ENCODE measurements at places on chromosomes 5 and 9.

- DNase-seq: no peak
Observed at GRCh38 chr5:77438071-77438470, 54.0 kb downstream of the WDR41 start.

DNA sequence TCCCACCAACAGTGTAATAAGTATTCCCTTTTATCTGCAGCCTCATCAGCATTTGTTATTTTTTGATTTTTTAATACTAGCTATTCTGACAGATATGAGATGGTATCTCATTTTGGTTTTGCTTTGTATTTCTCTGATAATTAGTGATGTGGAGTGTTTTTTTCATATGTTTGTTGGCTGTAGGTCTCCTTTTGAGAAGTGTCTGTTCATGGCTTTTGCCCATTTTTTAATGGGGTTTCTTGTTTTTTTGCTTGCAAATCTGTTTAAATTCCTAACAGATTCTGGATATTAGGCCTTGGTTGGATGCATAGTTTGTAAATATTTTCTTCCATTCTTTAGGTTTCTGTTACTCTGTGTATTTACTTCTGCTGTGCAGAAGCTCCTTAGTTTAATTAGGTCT, 445.4 kb upstream of the DAB2 start:
- no peak for DNase-seq

DNA sequence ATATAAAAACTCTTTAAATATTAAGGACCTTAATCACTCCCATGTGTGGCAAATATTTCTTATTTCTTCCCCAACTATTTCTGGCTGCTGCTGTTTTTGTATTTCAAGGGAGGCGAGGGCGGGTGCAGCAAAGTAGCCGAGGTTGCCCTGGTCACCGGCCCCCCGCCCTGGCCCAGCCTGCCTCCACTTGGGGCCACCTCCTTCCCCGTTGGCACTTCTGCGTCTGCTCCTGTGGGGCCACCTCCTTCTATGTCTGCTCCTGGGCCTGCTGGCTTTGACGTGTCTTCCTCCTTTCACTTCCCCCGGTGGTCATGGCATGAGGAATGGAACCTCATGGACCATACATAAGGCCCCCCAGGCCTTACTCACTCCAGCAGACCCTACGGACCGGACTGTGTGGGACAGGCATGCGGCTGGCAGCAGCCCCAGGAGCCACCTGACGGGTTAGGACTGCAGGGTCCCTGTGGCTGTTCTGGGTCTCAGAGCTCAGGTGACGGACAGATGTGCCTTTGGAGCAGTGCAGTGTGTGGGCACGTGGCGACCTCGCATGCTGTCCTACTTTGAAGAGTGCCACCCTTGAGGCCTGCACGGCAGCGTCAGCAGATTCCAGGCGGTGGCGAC, 5.8 kb upstream of the ENTPD8 start:
- no peak for DNase-seq

DNA sequence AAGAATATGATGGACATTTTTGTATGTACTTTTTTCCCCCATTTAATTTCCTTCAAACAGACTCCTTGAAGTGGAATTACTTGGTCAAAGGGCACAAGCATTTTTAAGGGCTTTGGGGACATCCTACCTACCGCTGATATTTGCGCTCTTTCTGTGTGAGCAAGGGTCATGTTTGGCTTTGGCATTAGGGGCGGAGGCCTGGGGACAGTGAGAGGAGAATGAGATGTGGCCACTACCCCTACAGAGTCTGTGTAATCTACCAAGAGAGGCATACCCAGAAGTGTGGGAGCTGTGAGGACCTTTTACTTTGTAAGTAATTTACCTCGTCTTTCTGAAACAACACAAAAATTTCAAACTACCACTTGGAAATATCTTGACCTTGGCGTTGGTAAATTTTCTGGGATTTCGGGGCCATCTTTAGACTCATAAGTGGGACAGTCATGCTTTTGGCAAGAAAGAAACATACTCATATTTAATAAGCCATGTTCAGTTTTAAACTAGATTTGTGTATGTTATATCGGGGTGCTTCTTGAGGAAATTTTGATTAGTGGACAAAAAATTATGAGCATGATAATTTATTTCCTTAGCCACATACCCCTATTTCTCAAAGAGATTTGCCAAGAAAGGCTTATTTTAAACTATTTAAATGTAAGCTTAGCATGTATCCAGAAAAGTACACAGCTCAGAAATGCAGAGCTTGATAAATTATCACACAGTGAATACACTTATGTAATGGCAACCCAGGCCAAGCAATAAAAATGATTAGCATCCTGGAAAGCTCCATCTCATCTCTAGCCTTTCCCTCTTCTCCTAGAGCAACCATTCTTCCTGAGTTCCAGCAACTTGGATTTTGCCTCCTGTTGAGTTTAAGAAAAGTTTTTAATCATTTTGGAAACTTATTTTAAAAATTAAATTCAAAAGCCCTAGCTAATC, 63.6 kb downstream of the ARHGAP26 start:
- no peak for DNase-seq

DNA sequence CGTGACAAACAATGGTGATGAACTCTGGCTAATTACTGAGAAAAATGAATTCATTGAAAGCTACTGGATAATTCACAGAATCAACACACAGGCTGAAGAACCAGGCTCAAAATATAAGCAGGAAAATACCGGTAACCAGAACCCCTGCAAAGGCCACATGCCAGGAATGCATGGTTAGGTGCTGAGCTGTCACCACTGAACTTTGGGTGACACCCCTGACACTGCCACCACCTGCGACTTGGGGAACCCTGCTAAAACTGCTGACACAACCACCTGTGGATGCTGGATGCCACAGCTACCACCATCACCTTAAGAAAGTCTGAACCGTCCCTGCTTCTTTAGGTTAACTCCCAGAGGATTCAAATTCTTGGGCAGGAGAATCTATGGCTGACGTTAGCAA, 72.0 kb upstream of the NR4A3 start:
- no peak for DNase-seq

GRCh38 chr9:79165020-79165780, 406.6 kb upstream of the TLE4 start:
- peak; percentile 23 for DNase-seq

DNA sequence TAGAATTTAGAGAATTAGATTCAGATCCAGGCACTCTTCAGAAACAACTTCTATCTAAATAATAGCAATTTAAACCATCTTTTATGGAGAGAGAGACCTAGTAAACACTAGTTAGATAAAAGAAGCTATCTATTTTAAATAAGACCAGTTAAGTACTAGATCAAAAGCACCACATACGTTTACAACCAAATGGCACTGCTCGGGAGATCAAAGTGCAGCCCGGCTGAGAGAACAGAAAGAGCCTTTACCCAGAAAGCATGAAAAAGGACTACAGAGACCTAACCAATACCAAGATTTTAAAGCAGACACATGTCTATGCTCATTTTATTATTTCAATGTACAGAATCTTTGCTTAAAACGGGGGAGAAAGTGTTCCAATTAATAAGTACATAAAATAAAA, 30.8 kb downstream of the LIX1 start:
- no peak for DNase-seq

DNA sequence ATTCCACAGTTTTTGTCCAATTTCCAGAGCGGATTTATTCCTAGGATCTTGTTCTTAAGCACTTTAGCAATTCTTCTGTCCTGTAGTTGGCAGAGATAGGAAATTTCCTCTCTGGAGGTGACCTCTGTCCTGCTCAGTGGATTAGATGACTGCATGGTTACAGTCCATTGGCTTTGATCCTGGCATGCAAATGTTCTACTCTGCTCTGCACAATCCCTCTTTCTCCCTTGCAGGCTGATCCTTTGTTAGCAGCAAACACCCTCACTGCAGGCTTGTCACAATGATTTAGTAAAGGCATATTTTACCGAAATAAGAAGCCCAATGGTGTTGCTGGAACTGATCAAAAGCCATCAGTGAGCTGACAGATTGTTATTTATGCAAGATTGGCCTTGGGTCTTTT, 243.8 kb downstream of the COX7C start:
- DNase-seq: no peak

DNA sequence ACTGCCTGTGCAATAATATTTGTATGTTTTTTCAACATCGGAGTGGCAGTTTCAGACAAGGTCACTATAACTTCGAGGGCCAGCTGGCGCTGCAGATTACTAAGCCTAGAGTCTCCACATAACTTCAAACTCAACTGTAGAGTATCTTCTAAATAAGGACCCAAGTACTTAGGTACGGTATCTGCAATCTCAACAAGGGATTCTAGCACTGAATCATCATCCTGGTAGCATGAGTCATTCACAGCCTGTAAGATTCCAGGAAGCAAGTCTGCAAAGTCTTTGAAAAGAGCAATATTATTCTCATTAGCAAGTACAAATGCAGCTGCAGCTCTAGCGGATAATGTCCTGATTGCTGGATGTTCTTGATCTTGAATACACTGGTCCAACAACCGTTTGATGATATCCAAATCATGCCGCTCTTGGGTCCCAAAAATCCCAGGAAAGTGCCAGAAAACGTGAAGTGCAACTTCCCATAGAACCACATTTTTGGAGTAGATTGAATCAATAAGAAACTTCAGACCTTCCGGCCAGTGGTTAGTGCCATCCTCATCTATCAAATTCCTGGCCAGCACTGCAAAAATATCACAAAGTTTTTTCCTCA, 654 bp downstream of the RANBP6 start:
- no peak for DNase-seq

DNA sequence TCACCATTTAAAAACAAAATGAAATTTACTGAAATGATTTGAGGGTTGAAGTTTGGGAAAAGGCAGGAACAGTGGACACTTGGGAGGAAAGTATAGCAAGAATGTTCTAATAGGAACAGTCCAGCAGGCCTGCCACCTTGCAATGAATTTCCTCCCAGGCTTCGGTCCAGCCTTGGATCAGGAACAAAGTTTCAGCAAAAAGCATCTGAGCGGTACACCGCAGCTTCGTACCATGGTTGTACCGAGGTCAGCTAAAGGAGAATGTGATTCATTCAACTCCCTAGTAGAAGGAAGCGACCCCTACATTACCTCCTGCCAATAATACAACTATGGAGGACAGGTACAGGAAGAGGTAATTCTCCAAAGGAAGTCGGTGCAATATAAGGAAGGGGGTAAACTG, 111.4 kb downstream of the ENC1 start:
- DNase-seq: no peak

DNA sequence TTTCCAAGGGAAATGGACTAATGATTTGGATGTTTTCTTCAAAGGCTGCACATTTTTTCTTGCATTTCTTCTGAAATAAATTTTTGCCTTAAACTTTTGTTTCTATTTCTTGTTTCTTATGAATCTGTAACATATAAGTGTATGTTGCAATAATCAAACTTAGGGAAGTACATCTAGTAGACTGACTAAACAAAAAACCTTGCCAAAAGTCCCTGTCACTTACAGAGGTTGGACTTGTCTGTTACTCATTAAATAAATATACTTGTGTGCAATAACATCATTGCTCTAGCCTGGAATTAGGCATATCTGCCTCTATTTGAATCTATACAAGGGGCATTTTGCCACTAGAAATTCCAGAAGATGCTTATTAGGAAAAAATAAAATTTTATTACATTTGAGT, 56.6 kb downstream of the C6 start:
- peak; percentile 16 for DNase-seq

GRCh38 chr5:76527685-76528161, 95.5 kb downstream of the F2RL2 start:
- no peak for DNase-seq

GRCh38 chr9:27377811-27378456, 81.0 kb upstream of the EQTN start:
- DNase-seq: no peak

- DNase-seq: peak; percentile 7
Observed at GRCh38 chr5:110478895-110479294, 247.6 kb downstream of the TMEM232 start.

GRCh38 chr9:137095664-137096517, 9.1 kb downstream of the MAN1B1 start:
- no peak for DNase-seq

GRCh38 chr5:51500-51823, 40.5 kb upstream of the PLEKHG4B start:
- no peak for DNase-seq

DNA sequence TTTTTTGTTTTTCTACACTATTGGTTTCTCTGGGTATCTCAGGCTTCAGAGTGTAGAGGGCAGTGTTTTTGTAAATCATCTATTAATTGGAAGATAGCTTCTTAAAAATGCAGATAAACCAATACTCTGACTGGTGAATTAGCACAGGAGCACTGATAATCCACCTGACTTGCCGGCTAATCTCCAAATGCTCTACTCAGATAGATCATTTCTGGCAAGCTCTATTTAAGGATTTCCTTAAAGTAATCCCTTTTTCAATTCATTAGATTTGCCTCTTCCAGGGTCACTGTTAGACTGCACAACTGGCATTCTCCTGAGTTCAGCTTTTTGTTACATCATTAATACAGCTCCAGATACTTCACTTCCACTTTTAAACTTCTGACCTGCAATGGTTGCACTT, 1390.3 kb upstream of the NUDT12 start:
- DNase-seq: no peak

GRCh38 chr9:81266086-81266485, 423.3 kb downstream of the TLE1 start:
- no peak for DNase-seq

GRCh38 chr5:61701877-61702602, 370.0 kb downstream of the ZSWIM6 start:
- no peak for DNase-seq

DNA sequence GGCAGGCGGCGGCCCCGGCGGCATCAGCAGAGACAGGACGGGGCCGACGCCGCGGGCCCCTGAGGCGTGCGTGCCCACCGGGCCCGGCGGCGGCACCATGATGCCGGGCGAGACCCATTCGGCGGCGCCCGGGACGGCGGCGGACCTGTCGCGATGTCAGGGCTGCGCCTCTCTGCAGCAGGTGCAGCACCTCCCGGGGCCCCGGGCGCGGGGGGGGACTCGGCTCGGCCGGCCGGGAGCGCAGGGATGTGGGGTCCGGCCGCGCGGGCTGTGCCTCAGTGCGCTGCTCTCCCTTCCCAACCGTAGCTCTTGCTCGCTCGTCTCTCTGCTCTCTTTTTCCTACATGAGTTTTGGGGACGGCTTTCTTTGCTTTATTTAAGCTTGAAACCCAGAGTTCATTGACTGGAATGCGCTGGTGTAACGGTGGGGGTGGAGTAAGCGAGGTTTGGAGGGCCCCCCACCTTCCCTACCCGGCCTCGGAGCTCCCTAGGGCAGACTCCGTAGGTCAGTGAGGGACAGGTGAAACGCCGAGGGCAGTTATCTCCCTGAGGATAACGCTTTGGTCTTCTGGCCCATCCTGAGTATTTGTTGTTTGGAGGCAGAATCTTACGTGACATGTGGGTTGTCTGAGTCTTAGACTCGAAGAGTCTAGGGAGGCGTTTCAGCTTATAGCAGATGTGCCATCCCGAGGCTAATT, 490 bp downstream of the ICE1 start:
- no peak for DNase-seq

DNA sequence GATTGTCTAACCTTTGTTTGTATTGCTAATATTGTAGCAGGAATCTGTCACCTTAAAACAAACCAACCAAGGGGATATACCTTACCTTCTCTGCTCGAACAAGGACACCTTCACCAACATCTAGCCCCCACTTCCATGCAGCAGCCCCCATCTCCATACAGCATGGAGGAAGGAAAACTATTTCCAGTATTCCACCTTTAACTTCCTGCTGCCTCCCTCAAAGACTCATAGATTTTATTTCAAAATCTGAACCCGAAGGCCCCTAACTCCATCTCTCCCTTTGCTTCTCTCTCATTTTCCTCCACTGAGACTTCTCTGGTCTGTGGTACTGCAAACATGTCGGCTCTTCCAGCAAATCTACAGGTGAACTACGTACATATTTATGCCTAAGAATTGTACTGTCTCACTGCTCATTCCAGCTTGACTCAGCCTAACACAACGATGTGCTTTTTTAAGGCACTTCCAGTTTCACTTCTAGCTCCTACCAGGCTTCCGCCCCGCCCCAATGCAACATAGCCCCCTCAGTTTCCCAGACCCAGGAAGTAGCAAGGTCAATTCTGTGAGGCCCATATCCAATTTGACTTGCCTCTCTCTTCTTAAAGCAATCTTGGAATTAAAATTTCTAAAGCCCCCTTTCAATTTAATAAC, 70.7 kb upstream of the RNF38 start:
- peak; percentile 33 for DNase-seq

Measured in AG04450 (cell line).